ENCODE measurements at places on chromosomes 16 and 17. TPM values are rescaled to one million over a fixed set of nuclear protein-coding genes. Genes with fewer than 3 reads are reported as not detected.

DNA sequence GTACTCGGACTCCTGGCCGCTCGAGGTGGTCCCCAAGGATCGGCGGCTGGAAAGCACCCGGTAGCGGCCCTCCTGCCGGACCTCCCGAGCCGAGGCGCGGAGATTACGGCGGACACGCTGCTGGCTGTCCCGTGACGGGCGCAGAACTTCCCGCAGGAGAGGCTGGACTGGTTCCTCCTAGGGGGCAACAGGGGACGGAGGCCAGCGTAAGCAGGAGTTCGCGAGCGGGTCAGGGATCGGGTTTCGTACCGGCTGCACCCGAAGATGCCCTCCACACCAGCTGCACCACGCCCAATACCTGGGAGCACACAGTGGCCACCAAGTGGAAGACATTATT lies 341 bp downstream of the SLC7A6OS start:
- H3K36me3 ChIP-seq: peaks cover 2% of the 10 kb centered on the region
- peaks cover 6% of the 10 kb centered on the region for H3K4me1 ChIP-seq
- peak; percentile 6 for DNase-seq
- H3K27me3 ChIP-seq: no peaks in the 10 kb centered on the region
- peak overlapping the region; percentile 98 for H3K4me3 ChIP-seq

GRCh38 chr17:82292251-82293154 lies 19.0 kb upstream of the CSNK1D start:
- H3K36me3 ChIP-seq: no peaks in the 10 kb centered on the region
- DNase-seq: peak; percentile 98
- peaks cover 66% of the 10 kb centered on the region for H3K4me1 ChIP-seq
- H3K4me3 ChIP-seq: peak overlapping the region; percentile 75

- H3K4me3 ChIP-seq: no peak overlapping the region
- no peak overlapping the region for H3K27ac ChIP-seq
- H3K27me3 ChIP-seq: peaks cover 72% of the 10 kb centered on the region
- H3K4me1 ChIP-seq: no peaks in the 10 kb centered on the region
Measured at GRCh38 chr16:49600536-49600935, 226.9 kb downstream of the C16orf78 start.

GRCh38 chr16:76335180-76335974 lies 58.2 kb downstream of the CNTNAP4 start:
- no peak for DNase-seq
- H3K27me3 ChIP-seq: no peaks in the 10 kb centered on the region
- H3K4me1 ChIP-seq: no peaks in the 10 kb centered on the region

GRCh38 chr17:73874008-73874720 lies 229.9 kb upstream of the SDK2 start:
- peaks cover 27% of the 10 kb centered on the region for H3K27me3 ChIP-seq
- no peak overlapping the region for H3K4me3 ChIP-seq
- H3K36me3 ChIP-seq: no peaks in the 10 kb centered on the region
- no peak overlapping the region for H3K27ac ChIP-seq
- H3K4me1 ChIP-seq: no peaks in the 10 kb centered on the region

DNA sequence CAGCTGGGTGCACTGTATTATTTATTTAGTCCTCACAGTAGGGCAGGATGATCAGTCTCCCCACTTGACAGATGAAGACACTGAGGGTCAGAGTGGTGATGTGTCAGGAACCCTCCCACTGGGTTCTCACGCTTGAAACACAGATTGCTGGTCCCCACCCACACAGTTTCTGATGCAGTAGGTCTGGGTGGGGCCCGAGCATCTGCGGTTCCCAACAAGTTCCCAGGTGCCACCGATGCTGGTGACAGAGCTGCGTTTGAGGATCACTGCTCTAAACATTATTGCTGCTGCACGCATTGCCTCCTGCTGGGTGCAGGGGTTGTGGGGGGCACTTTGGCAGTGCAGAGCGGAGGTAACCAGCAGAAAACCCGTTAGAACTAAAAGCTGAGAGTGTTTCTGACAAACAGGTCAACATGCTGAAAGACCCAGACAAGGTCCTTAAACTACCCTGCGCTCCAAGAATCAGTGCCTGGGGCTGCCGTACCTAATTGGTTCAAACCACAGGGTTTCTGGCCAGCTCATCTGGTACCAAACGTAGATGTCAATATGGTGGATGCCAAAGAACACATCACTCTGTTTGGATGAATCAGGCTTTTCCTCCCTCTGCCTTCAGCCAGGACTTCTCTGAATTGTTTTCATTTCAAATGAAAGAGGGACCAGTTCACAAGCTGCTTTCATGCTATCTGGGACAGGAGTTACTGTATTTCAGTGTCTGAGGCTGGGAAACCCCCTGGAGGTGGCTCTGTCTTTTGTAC lies 76.0 kb downstream of the ABCC1 start:
- H3K36me3 ChIP-seq: peaks cover 6% of the 10 kb centered on the region
- peak; percentile 70 for DNase-seq
- H3K4me3 ChIP-seq: no peak overlapping the region
- H3K27ac ChIP-seq: peak overlapping the region; percentile 37
- peaks cover 61% of the 10 kb centered on the region for H3K4me1 ChIP-seq
- no peaks in the 10 kb centered on the region for H3K27me3 ChIP-seq

Gene RPL19
- 2,509 TPM for total RNA-seq

GRCh38 chr17:7673239-7673638 lies 14.1 kb downstream of the TP53 start:
- H3K4me3 ChIP-seq: no peak overlapping the region
- H3K36me3 ChIP-seq: peaks cover 12% of the 10 kb centered on the region
- H3K4me1 ChIP-seq: no peaks in the 10 kb centered on the region
- H3K27me3 ChIP-seq: no peaks in the 10 kb centered on the region

GRCh38 chr17:35795007-35795870 lies at the start of gene MMP28:
MMP28 (minus strand) TSS chr17:35795641; CDS start chr17:35795377, 264 bp downstream.
- no peaks in the 10 kb centered on the region for H3K27me3 ChIP-seq
- peak; percentile 40 for DNase-seq
- H3K4me1 ChIP-seq: peaks cover 8% of the 10 kb centered on the region
- H3K4me3 ChIP-seq: peak within 1 kb of the TSS; percentile 67

GRCh38 chr16:80547145-80547544 lies 6.4 kb downstream of the DYNLRB2 start:
- H3K27me3 ChIP-seq: no peaks in the 10 kb centered on the region
- no peak overlapping the region for H3K4me3 ChIP-seq
- DNase-seq: no peak
- peak overlapping the region; percentile 18 for H3K27ac ChIP-seq
- H3K4me1 ChIP-seq: peaks cover 24% of the 10 kb centered on the region

- H3K4me3 ChIP-seq: no peak overlapping the region
- H3K4me1 ChIP-seq: peaks cover 10% of the 10 kb centered on the region
- peaks cover 13% of the 10 kb centered on the region for H3K36me3 ChIP-seq
- DNase-seq: no peak
Measured at GRCh38 chr17:36590082-36590481, 1.6 kb upstream of the DHRS11 start.

DNA sequence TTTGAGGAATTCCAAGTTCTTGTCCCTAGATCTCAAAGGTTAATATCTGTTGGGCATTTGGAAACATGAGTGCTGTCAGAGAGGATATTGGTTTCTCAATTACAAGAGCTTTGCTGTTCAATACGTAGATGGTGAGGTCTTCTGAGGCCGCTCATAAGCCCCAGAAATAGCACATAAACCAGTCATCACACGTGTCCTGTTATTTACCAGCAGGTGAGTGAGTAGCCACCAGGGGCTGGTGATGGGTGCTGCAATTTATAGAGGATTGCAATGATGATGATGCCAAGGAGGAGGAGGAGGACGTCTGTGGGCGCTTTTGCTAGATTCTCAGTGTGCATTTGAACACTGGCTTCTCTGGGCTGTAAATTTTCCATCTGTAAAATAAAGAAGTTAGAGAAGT lies 89.0 kb downstream of the SALL1 start:
- no peak overlapping the region for H3K4me3 ChIP-seq
- no peak for DNase-seq
- H3K27me3 ChIP-seq: no peaks in the 10 kb centered on the region
- H3K4me1 ChIP-seq: no peaks in the 10 kb centered on the region
- H3K27ac ChIP-seq: no peak overlapping the region
- no peaks in the 10 kb centered on the region for H3K36me3 ChIP-seq

Gene CA5A
- total RNA-seq: not detected

Gene NGFR
- total RNA-seq: not detected

GRCh38 chr17:17626840-17627239 lies 35.3 kb upstream of the PEMT start:
- no peaks in the 10 kb centered on the region for H3K27me3 ChIP-seq
- H3K4me1 ChIP-seq: no peaks in the 10 kb centered on the region
- DNase-seq: no peak
- H3K36me3 ChIP-seq: no peaks in the 10 kb centered on the region
- no peak overlapping the region for H3K4me3 ChIP-seq

GRCh38 chr17:81462506-81463125 lies 50.0 kb downstream of the ACTG1 start:
- no peak overlapping the region for H3K4me3 ChIP-seq
- no peaks in the 10 kb centered on the region for H3K27me3 ChIP-seq
- H3K36me3 ChIP-seq: no peaks in the 10 kb centered on the region
- DNase-seq: no peak
- no peak overlapping the region for H3K27ac ChIP-seq

GRCh38 chr16:83737729-83738354 lies 69.9 kb upstream of the HSBP1 start:
- no peak overlapping the region for H3K4me3 ChIP-seq
- DNase-seq: no peak
- no peaks in the 10 kb centered on the region for H3K27me3 ChIP-seq
- H3K27ac ChIP-seq: no peak overlapping the region

Gene KRT32
- 1.5 TPM for total RNA-seq

DNA sequence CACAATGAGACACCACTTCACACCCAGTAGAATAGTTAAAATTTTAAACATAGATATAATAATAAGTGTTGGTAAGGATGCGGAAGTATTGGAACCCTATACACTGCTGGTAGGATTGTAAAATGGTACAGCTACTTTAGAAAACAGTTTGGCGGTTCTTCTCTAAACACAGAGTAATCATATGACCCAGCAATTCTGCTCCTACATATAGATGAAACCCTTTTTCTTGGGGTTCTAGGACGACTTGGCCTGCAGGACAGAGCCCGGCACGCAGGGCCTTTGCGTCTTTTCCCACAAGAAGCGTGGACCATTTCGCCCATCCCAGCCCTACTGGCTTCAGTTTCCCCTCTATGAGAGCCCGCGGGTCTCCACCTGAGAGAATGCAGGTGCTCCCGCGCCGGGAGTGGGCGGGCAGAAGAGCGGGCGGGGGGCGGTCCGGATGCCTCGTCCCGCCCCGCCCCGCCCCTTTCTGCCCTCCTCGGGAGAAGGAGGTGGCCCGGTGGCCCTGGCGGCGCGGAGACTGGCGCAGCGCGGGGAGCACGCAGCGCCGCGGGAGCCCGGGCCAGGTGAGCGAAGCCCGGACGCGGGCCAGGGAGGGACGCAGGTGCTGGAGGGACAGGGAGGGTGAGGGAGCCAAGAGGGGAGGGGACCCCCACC lies at the start of gene SDR42E2:
Gene SDR42E2 (plus strand): TSS at position 508 of the 657 bp plus-strand sequence. CDS start 3,077 bp downstream, outside the sequence.
- H3K27me3 ChIP-seq: no peaks in the 10 kb centered on the region
- H3K27ac ChIP-seq: no peak within 1 kb of the TSS
- no peaks in the 10 kb centered on the region for H3K4me1 ChIP-seq
- no peaks in the 10 kb centered on the region for H3K36me3 ChIP-seq
- DNase-seq: no peak
- H3K4me3 ChIP-seq: no peak within 1 kb of the TSS

GRCh38 chr17:17019891-17020456 lies 22.3 kb upstream of the MPRIP start:
- H3K27me3 ChIP-seq: no peaks in the 10 kb centered on the region
- H3K4me3 ChIP-seq: no peak overlapping the region
- no peak for DNase-seq
- H3K27ac ChIP-seq: no peak overlapping the region

Gene DBNDD1
- 19.2 TPM for total RNA-seq

DNA sequence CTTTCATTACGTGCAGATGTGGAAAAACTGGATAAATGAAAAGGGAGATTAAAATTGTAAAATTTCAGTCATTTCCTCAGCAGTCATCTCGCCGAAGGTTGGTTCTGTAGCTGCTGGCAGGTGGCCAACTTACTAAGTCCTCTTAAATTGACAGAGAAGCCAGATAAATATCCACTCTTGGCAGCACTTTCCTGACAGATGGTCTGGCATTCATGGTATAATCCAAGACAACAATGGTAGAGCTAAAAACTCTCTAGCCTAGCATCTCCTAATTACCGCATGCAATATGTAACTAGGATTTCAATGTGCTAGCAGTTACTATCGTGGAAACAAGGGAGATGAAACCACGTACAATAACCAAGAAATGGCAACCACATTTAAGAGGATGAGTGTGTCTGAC lies 306.3 kb downstream of the CNTNAP4 start:
- no peak overlapping the region for H3K27ac ChIP-seq
- DNase-seq: peak; percentile 5
- H3K36me3 ChIP-seq: no peaks in the 10 kb centered on the region

- DNase-seq: peak; percentile 8
- H3K4me1 ChIP-seq: no peaks in the 10 kb centered on the region
- H3K36me3 ChIP-seq: no peaks in the 10 kb centered on the region
- H3K27ac ChIP-seq: no peak overlapping the region
- H3K4me3 ChIP-seq: no peak overlapping the region
Measured at GRCh38 chr16:10228779-10229178, 46.6 kb upstream of the GRIN2A start.

- H3K36me3 ChIP-seq: peaks cover 18% of the 10 kb centered on the region
- no peaks in the 10 kb centered on the region for H3K27me3 ChIP-seq
- no peak overlapping the region for H3K27ac ChIP-seq
Measured at GRCh38 chr16:8893426-8893825, 11.3 kb downstream of the LITAFD start.

DNA sequence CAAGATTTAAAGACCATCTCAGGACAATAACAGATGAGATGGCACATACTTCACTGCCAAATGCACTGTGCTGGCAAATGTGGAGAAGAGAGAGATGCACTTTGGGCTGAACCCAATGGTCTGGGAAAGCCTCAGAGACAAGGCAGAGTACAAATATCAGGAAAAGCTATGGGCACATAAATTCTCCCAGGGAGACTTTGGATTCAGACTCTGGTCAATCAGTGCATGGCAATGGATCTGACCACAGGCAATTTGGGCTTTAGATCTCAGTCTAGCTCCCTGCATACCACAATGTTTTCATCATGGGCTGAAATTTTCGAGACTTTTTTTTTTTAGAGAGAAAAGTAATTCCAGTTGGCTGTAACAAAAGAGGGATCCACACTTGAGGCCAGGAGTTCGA lies 20.0 kb upstream of the XPO6 start:
- H3K4me3 ChIP-seq: no peak overlapping the region
- no peaks in the 10 kb centered on the region for H3K4me1 ChIP-seq
- no peaks in the 10 kb centered on the region for H3K36me3 ChIP-seq
- no peak overlapping the region for H3K27ac ChIP-seq
- H3K27me3 ChIP-seq: no peaks in the 10 kb centered on the region
- no peak for DNase-seq

Gene TEKT1
- not detected for total RNA-seq

- H3K4me1 ChIP-seq: no peaks in the 10 kb centered on the region
- peak overlapping the region; percentile 28 for H3K4me3 ChIP-seq
- peaks cover 73% of the 10 kb centered on the region for H3K27me3 ChIP-seq
- no peak overlapping the region for H3K27ac ChIP-seq
- no peak for DNase-seq
- no peaks in the 10 kb centered on the region for H3K36me3 ChIP-seq
Measured at GRCh38 chr17:55635253-55635914, 87.3 kb downstream of the TMEM100 start.

DNA sequence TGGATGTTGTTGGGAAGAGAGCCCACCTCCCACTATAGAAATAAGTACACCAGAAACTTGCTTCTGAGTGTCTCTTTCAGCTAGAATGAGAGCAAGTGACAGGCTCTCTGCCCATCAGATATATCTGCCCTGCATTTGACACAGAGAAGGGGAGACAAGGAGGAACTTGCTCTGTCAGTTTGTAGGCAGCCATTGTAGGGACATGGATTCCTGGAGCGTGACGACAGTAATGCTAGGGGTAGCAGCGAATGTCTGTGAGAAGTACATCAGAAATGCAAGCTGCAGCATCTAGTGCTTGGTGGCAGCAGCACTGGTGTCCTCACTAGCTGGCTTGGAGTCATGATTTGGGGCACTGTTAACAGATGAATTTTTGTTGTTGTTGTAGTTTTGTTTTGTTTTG lies 23.0 kb downstream of the ZNF200 start:
- no peaks in the 10 kb centered on the region for H3K4me1 ChIP-seq
- H3K27ac ChIP-seq: no peak overlapping the region
- peaks cover 12% of the 10 kb centered on the region for H3K27me3 ChIP-seq
- no peak for DNase-seq

Gene SPNS3
- total RNA-seq: 0.69 TPM
